ENCODE measurements at places on chromosomes 13 and 19. TPM values are rescaled to one million over a fixed set of nuclear protein-coding genes. Genes with fewer than 3 reads are reported as not detected.

Gene PTH2
- total RNA-seq = not detected

DNA sequence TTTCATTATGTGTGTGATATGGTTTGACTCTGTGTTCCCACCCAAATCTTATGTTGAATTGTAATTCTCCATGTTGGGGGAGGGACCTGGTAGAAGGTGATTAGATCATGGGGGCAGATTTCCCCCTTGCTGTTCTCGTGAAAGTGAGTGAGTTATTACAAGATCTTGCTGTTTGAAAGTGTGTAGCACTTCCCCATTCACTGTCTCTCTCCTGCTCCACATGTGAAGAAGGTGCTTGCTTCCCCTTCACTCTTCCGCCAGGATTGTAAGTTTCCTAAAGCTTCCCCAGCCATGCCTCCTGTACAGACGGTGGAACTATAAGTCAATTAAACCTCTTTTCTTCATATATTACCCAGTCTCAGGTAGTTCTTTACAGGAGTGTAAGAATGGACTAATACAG, 54.3 kb upstream of the SERTM1 start:
- H3K27ac ChIP-seq = no peak overlapping the region
- no peaks in the 10 kb centered on the region for H3K27me3 ChIP-seq
- no peaks in the 10 kb centered on the region for H3K36me3 ChIP-seq
- H3K4me3 ChIP-seq = no peak overlapping the region
- H3K4me1 ChIP-seq = no peaks in the 10 kb centered on the region
- DNase-seq = no peak

GRCh38 chr19:45499196-45500180, 1.2 kb downstream of the PPM1N start:
- no peak for DNase-seq
- no peaks in the 10 kb centered on the region for H3K36me3 ChIP-seq
- no peaks in the 10 kb centered on the region for H3K27me3 ChIP-seq
- peaks cover 3% of the 10 kb centered on the region for H3K4me1 ChIP-seq
- H3K4me3 ChIP-seq = no peak overlapping the region

GRCh38 chr19:18414504-18415177, 4.6 kb upstream of the SSBP4 start:
- no peaks in the 10 kb centered on the region for H3K27me3 ChIP-seq
- peaks cover 31% of the 10 kb centered on the region for H3K4me1 ChIP-seq
- H3K27ac ChIP-seq = peak overlapping the region; percentile 95
- no peaks in the 10 kb centered on the region for H3K36me3 ChIP-seq

GRCh38 chr13:34414616-34415015, 527.5 kb upstream of the NBEA start:
- H3K4me3 ChIP-seq = no peak overlapping the region
- no peaks in the 10 kb centered on the region for H3K4me1 ChIP-seq
- DNase-seq = no peak
- no peaks in the 10 kb centered on the region for H3K27me3 ChIP-seq
- no peaks in the 10 kb centered on the region for H3K36me3 ChIP-seq

DNA sequence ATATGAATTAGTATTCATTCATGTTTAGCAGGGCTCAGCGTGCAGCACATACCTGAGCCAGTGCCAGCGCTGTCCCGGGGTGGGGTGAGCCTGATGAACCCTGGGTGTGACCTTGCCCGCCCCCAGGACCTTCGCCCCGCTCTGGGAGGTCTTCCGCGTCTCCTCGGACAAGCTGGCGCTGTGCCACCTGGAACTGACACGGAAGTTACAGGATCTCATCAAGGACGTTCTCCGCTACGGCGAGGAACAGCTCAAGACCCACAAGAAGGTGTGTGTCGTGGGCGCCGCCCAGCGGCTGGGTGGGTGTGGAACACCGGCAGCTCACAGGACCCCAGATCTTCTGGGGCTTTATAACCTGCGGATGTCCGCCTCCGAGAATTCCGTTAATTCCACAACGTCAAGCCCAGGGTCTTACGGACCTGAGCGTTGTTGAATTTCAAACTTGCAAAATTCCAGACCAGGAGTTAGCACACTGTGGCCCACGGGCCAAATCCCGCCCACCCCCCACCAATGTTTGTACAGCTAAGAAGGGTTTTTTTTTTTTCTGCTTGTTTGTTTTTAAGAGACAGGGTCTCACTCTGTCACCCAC, 15.4 kb downstream of the FCHO1 start:
- DNase-seq = no peak
- H3K36me3 ChIP-seq = no peaks in the 10 kb centered on the region
- no peaks in the 10 kb centered on the region for H3K27me3 ChIP-seq
- peak overlapping the region; percentile 34 for H3K4me3 ChIP-seq
- peaks cover 3% of the 10 kb centered on the region for H3K4me1 ChIP-seq

Gene ATCAY
- total RNA-seq = 0.15 TPM

GRCh38 chr13:30884543-30884942, 21.5 kb upstream of the MEDAG start:
- no peaks in the 10 kb centered on the region for H3K27me3 ChIP-seq
- H3K4me1 ChIP-seq = no peaks in the 10 kb centered on the region
- no peaks in the 10 kb centered on the region for H3K36me3 ChIP-seq
- H3K4me3 ChIP-seq = no peak overlapping the region
- no peak overlapping the region for H3K27ac ChIP-seq
- no peak for DNase-seq

GRCh38 chr19:42017040-42017439, 23.0 kb upstream of the ATP1A3 start:
- H3K4me3 ChIP-seq = no peak overlapping the region
- H3K4me1 ChIP-seq = no peaks in the 10 kb centered on the region
- no peaks in the 10 kb centered on the region for H3K36me3 ChIP-seq
- DNase-seq = no peak

All from Panc1 (cell line).